ENCODE measurements at places on chromosomes 16 and 17.

- DNase-seq, result no peak
Observed at GRCh38 chr16:79560318-79560717, 40.2 kb downstream of the MAF start.

DNA sequence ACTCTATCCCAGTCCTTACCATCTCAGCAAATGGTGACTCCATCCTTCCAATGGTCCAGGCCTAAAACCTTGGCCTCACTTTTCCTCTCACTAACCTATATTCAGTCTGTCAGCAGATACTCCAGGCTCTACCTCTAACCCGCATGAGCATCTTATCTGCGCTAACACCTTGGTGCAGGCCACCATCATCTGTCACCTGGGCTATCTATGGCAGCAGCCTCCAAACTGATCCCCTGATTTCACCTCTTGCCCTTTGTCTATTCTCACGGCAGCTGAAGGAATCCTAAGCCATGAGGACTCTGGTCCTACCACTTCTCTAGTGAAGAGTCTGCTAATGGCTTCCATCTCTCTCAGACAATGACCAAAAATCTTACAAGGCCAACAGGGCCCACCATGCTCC is 57.9 kb upstream of the CCL1 start:
- no peak for DNase-seq

- DNase-seq, result no peak
Observed at GRCh38 chr17:44736551-44737240, 22.1 kb upstream of the ADAM11 start.

DNA sequence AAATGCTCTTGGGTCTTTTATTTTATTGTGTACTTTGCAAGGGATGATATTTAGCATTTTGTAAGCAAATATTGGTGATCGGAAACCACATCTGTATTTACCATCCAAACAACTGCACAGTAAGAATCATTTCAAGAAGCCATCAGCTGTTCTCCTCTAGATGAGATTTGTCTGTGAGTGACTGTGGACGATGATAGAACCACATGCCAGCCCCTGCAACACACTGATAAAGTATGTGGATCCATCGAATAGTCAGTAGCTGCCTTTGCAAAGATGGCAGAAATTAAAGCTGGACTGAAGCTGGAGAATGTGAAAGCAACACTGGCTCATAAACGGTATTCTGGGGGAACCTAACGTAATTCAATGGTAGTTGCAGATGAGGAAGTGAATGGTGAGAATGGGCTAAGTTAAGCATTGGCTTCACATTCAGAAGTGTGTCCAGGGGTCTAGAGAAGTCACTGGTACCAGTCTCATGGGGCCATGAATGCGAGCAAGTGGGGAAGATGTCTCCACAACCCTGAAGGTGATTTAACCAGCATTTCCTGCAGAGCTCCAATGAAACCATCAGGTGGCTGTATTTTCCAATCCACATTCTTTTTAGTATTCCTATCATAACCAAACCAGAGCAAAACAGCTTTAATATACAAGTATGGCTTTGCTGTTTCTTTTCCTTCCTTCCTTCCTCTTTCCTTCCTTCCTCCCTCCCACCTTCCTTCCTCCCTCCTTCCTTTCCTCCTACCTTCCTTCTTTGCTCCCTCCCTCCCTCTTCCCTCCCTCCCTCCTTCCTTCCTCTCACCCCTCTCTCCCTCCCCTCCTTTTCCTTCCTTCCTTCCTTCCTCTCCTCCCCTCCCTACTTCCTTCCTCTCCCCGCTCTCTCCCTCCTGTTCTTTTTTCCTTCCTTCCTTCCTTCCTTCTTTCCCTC is 169.4 kb downstream of the ABCA8 start:
- DNase-seq, result no peak

GRCh38 chr17:77279448-77280303 is 138.9 kb downstream of the SEC14L1 start:
- DNase-seq, result no peak

- DNase-seq, result no peak
Observed at GRCh38 chr16:67230809-67231660, 4.1 kb downstream of the TMEM208 start.

DNA sequence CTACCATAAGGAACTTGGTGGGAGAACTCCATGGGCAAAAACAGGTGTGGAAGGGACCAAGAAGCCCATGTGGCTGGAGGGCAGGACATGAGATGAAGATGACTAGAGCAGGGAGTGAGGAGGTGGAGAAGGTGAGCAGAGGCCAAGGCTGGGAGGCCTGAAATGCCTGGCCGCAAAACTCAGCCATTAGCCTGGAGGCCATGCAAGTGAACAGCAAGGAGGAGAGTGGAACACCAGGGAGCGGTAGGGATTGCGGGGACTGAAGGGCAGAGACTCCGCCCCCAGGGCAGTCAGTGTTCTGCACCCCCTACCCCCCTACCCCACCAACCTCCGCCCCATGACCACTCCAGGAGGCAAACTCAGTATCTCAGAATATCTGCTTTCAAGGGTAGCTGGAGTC is 17.0 kb downstream of the BCL7C start:
- DNase-seq, result no peak

DNA sequence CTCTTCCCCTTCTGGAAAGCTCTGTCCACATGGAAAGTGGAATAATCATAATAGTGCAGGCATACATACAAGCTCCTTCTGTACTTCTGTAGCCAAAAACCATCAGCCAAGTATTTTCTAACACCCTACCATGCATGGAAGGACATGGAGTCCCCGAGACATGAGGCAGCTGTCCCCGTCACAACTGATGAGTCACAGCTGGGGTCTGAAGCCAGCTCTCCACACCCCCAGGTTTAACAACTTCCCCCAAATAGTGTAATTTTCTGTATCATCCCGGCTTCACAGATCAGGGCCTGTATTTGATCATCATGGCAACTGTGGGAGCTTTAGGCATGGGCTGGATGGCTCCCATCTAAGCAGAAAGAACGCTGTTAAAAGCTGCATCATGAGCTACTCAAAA is 16.6 kb downstream of the C16orf96 start:
- no peak for DNase-seq

DNA sequence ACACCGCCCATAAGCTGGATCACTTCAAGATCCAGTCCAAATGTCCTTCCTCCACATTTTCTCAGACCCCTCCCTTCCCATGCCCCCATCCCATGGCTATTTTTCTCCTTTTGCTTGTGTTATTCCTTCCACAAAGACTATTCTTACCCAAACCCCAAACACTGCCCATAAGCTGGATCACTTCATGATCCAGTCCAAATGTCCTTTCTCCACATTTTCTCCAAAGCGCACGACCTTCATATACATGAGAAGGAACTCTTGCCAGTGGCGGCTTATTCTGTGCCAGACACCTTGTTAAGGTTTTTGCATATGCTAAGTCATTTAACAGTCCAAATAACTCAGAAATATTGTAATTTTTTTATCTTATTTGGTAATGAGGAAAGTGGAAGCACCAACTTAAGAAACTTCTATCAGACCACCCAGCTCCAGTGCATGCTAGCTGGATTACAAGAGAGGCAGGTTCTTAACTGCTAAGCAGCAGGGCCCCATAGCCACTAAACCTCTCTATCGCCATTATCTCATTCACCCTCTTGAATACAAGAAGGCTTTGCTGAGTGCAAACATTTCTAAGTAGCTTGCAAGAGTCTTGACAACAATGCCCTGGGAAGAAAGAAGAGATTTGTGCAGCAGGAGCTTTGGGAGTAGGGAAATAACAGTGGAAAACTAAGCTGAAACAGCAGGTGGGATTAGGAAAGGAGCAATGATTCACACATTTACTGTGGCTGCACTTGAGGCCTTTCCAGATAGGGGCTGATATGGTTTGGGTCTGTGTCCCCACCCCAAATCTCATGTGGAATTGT is 428.2 kb upstream of the MAF start:
- no peak for DNase-seq

DNA sequence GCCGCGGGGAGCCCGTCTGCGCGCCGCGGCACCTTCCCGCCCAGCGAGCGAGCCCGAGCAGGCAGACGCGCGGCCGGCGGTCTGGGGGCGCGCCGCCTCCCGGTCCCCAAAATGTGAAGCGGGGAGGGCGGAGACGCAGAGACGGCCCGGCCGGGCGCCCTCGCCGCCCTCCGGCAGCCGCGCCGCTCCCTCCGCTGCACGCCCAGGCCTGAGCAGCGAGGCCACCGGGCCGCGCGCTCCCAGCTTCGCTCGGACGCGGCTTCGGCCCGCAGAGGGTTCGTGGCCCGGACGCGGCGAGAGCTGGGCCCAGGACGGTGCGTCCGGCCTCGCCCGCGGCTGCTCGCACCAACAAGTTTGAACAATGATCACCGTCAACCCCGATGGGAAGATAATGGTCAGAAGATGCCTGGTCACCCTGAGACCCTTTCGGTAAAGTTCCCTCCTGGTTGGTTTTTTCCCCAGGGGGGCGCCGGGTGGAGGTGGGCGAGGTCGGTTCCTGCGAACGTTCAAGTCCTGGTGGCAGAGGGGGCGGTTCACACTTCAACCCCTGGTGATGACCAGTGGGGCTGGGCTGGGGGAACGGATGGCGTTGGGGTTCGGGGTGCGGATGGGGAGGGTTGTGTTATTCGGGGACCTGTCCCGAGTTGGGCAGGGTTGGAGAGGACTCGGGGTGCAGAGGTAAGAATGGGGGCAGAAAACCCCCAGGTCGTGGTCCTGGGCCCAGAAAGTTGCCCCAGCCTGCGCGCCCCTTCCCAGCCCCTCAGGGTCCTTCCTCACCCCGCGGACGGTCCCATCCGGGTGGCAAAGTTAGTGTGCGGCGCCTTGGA is 678 bp downstream of the MGAT5B start:
- DNase-seq, result peak; percentile 8

- no peak for DNase-seq
Observed at GRCh38 chr17:34584805-34585416, 5.5 kb downstream of the TMEM132E start.

DNA sequence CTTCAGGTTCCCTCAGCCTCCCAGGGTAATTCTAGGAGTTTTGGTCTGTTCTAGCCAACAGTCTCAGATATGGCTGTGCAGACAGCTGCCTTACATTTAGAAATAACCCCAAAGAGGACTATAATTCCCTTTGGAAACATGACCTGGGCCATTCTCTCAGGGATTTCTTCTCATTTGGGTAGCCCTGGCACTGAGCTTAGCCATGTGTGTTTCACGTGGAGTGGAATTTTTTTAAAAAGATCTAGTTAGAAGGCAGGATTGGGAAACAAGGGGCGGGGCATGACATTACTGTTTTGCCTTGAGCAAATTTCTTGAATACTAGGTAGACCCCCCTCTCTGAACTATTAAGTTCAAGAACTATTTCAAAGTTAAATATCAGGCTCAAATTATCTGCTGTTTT is 29.6 kb upstream of the MRC2 start:
- DNase-seq, result no peak

DNA sequence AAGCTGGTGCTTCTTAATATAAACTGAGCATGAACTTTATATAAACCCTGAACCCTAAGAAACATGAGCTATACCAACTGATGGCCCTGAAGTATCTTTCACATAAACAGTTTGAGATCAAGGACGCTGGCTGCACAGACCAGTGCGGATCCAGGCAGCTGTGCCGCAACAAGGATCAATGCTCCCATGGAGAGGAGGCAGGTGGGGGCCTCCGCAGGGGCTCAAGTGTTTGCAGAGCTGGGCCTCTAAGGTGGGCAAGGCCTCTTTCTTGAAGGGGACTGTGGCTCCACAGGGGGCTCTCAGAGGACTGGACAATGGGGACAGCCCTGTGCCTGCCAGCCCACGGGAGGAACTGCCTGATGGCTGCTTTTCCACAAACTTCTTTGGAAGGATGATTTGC is 46.0 kb downstream of the NDEL1 start:
- DNase-seq, result no peak

DNA sequence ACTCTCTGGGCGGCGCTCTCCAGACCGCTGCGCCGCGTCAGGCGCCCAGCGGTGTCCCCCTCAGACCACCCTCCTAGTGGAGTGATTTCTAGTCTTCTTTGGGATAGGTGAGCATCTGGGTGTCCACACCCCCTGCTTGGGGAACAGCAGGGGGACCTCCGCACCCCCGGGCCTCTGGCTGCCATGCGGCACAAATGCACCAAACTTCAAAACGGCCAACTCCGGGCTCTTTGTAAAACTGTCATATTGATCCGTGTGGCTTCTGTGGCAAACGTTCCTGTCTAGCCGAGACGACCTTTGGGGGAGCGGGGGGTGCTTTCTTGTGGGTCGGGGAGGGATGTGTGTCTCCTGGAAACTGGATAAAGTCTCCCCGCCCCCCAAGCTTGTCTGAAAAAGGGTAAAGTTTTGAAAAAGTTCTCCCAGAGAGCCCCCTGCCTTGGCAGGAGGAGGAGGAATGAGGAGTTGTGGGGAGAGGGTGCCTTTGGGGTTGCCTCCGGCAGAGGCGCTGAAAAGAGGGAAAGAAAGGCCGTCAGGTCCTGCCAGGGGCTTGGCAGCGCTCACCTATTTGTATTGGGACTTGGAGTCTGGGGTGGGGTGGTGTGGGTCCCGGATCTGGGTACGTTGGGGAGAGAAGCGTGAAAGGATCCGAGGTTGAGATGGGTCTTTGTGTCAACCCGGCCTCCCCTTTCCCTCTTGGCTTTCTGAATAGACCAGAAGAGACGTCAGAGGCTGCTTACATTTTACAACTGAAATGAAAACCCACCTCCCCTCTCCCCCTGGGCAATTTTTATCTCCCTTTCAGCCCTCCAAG is 2.2 kb upstream of the CHD3 start:
- DNase-seq, result peak; percentile 55

GRCh38 chr17:44137891-44138709 is 3.6 kb upstream of the HROB start:
- DNase-seq, result peak; percentile 82

DNA sequence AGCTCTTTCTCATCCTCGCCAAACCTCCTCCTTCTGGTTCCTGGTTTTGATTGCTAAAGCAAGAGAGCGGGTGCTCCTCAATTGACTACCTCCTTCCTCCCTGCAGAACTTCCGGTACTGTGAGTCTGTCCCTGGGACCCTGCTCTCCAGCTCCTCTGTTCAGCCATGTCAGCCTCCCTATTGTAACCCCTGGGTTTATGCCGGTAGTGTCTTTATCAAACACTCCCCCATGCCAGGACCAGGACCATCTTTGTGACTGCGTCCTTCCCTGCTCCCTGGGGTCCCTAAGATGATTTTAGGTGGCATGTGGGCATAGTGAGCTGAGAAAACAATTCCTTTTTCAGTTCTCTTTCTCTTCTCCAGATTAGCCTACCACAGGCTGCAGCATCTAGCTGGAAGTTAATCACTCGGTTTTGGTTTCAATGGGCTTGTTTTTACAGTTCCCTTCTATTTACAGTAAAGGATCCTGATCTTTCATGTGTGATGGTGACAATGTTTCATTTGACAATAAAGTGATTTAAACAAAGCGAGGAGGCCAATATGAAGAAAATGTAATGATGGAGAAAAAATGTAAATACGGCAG is 27.7 kb upstream of the IL21R start:
- no peak for DNase-seq

DNA sequence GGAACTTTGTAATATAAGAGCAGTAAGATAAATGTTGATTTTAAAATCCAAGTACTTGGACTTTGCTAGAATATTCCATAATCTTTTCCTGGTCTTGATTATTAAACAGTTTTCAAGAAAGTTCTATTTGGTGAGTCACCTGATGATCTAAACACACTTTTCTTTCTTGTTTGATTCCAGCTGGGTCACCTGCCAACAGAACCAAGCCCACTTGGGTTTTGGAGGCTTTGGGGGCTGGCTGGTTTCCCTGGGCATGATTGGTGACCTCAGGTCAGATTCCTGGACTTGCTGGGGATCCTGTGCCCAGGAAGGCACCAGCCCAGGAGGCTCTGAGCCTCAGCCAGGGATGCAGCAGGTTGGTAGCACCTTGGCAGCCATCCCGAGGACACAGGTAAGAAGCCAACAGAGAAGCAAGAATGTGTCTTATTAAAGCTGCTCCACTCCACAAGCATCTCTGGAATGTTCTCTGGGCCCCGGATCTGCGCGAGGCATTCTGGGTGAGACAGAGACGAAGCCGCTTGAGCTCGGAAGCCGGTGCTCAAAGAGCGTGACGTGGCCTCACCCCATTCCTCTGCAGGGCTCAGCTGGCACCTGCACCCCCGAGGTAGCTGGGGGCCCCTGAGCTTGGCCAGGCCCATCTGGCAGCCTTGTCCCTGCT is 3.1 kb upstream of the TEX19 start:
- DNase-seq, result no peak

Data from activated CD4-positive, alpha-beta T cell treated with anti-CD3 and anti-CD28 coated beads for 4 hours (primary cell).